ENCODE measurements at places on chromosomes 12 and 14. TPM values are rescaled to one million over a fixed set of nuclear protein-coding genes. Genes with fewer than 3 reads are reported as not detected.

DNA sequence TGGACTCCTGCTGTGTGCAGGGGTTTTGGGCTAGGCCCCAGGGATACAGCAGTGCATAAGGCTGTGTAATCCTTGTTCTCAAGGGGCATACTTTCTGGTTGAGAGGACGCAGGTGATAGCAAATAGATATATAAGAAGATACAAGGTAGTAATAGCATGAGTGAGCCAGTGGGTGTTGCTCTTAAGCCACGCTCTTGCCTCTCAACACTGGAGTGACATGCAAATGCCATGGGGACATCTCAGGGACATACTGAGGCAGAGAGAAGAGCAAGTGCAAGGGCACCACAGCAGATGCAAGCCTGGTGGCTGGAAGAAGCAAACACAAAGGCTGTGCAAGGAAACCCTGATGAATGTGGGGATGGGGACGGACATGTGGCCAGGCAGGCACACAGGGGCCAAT, 223.3 kb downstream of the CHST11 start:
- peaks cover 61% of the 10 kb centered on the region for H3K4me1 ChIP-seq
- peaks cover 14% of the 10 kb centered on the region for H3K36me3 ChIP-seq
- no peaks in the 10 kb centered on the region for H3K27me3 ChIP-seq
- peak overlapping the region; percentile 82 for H3K27ac ChIP-seq

DNA sequence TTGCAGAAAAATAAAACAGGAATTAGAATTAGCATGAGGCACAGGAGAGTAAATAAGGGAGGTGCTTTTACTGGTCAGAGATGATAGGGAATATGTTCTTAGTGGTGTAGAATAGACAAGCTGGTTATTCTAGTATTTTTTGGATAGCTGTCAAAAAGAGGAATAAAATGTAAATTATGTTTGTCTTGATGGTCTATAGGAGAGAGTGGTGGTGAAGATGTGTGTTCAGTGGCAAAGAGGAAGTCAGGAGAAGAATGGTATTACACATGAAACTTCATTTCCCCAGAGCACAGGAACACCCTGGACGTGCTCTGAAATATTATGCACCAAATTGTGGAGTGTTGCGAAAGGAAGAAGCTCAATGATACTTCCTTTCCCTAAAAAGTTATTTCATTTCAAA, 27.8 kb downstream of the MUCL1 start:
- peaks cover 4% of the 10 kb centered on the region for H3K27me3 ChIP-seq
- no peak overlapping the region for H3K27ac ChIP-seq
- no peak for DNase-seq
- H3K4me1 ChIP-seq, result peaks cover 4% of the 10 kb centered on the region
- H3K4me3 ChIP-seq, result no peak overlapping the region
- H3K36me3 ChIP-seq, result no peaks in the 10 kb centered on the region

DNA sequence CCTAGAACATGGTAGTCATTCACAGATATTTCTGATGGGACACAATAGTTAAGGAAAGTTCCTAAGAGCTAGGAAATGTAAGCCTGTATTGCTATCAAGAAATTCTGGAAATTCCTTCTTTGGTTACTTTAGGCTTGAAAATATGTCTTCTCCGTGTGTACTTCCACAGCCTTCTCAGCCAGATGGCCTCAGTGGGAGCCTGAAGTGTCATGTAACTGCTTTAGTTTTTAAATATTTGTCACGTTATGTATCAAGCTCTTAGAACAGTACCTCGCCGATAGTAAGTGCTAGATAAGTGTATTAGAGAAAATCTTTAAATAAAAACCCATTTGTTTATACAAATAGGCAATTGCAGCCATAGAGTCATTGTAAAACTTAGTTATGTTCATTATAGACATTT, 95.6 kb downstream of the DERA start:
- no peaks in the 10 kb centered on the region for H3K4me1 ChIP-seq
- DNase-seq, result no peak
- H3K27ac ChIP-seq, result no peak overlapping the region
- no peak overlapping the region for H3K4me3 ChIP-seq

Gene KIF26A
- total RNA-seq, result 0.34 TPM

GRCh38 chr14:79093531-79093930, 923.4 kb downstream of the NRXN3 start:
- no peaks in the 10 kb centered on the region for H3K27me3 ChIP-seq
- no peak for DNase-seq
- no peak overlapping the region for H3K27ac ChIP-seq
- H3K36me3 ChIP-seq, result no peaks in the 10 kb centered on the region
- no peak overlapping the region for H3K4me3 ChIP-seq
- H3K4me1 ChIP-seq, result no peaks in the 10 kb centered on the region

DNA sequence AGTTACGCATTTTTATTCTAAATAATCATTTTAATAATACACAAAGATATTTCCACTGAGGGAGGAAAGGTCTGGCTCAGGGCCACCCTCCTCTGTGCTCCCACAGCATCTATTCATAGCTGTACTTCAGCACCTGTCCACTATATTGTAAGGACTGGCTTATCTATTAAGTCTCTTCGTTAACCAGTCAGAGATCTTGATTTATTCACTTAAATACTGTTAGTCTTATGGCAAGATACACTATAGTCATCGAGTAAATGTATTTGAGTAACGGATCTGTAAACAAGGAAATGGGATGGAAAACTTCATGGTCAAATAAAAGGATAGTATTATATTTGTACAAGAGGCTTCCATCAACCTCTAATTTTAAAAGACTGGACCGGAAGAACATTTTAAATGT, 54.6 kb downstream of the SPTLC2 start:
- peaks cover 49% of the 10 kb centered on the region for H3K36me3 ChIP-seq
- DNase-seq, result no peak
- no peak overlapping the region for H3K4me3 ChIP-seq

DNA sequence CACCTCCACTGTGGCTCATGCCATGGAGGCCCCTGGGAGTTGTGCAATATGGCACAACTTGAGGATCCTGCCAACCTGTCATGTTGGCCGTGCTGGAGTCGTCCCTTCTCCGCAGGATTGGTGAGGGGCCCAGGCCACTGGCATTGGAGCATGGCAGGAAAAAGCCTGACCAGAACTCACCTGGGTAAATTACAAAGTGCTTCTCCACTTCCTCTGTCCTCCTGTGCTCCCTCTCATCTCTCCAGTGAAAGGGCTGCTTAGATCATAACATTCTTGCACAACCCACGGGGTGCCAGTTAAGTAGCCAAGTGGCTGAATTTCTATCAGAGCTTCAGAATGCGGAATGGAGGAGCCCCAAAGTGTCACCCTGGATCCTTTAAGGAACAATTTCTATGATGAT, 381.0 kb downstream of the DPF3 start:
- H3K27me3 ChIP-seq, result peaks cover 39% of the 10 kb centered on the region
- no peak overlapping the region for H3K4me3 ChIP-seq
- peaks cover 23% of the 10 kb centered on the region for H3K4me1 ChIP-seq
- no peak for DNase-seq
- no peak overlapping the region for H3K27ac ChIP-seq
- H3K36me3 ChIP-seq, result no peaks in the 10 kb centered on the region

GRCh38 chr14:85534458-85535293, 4.7 kb downstream of the FLRT2 start:
- no peak overlapping the region for H3K27ac ChIP-seq
- no peak overlapping the region for H3K4me3 ChIP-seq
- no peak for DNase-seq

Gene MYO1H
- total RNA-seq, result not detected

Gene TMEM30B
- total RNA-seq, result 0.46 TPM

Gene FLVCR2
- total RNA-seq, result 3.2 TPM

Gene MUCL1
- not detected for total RNA-seq

GRCh38 chr14:80545935-80546854, 334.9 kb upstream of the DIO2 start:
- no peaks in the 10 kb centered on the region for H3K4me1 ChIP-seq
- no peak for DNase-seq
- H3K36me3 ChIP-seq, result no peaks in the 10 kb centered on the region
- no peaks in the 10 kb centered on the region for H3K27me3 ChIP-seq

DNA sequence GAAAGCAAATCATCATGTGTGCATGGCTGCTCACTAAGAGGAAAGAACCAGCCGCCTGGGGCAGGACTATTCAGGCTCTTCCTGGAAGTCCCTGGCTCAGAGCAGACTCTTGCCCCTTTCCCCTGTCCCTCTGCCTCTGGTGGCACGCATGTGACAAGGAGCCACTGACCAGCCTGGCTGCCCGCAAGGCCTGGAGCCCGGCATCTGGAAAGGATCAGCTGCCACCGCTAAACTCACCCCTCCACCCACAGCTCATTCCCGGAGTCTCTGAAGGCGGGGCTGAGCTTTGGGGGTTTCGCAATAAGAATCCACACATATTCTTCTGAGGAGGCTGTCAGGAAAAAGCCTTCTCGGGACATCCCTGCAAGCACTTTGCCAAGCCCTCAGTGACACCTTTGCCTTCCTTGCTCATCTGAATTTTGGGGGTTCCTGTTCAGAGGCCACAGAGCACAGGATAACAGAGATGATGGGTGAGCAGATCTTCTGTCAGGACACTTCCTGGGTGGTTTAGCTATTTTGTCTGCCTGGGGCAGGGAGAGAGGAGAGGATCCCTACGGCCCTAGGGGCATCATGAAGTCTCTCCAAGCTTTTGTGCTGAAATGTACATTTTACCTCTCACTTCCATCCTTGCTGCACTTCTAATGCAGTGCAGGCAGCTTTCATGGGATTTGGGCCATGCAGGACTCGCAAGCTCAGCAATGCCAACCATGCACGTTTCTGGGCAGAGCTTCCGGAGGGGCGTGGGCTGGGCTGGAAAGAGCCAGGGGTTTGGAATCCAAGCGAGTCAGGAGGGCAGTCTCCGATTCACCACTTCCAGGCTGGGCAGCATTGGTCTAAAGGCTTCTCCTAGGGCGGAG, 124.8 kb upstream of the MAP1LC3B2 start:
- H3K4me1 ChIP-seq, result no peaks in the 10 kb centered on the region
- H3K27me3 ChIP-seq, result peaks cover 3% of the 10 kb centered on the region
- H3K36me3 ChIP-seq, result no peaks in the 10 kb centered on the region
- H3K27ac ChIP-seq, result no peak overlapping the region

GRCh38 chr14:96852823-96853422, 55.7 kb downstream of the VRK1 start:
- H3K36me3 ChIP-seq, result peaks cover 50% of the 10 kb centered on the region
- no peak overlapping the region for H3K4me3 ChIP-seq
- peak overlapping the region; percentile 29 for H3K27ac ChIP-seq
- H3K27me3 ChIP-seq, result no peaks in the 10 kb centered on the region
- no peak for DNase-seq

DNA sequence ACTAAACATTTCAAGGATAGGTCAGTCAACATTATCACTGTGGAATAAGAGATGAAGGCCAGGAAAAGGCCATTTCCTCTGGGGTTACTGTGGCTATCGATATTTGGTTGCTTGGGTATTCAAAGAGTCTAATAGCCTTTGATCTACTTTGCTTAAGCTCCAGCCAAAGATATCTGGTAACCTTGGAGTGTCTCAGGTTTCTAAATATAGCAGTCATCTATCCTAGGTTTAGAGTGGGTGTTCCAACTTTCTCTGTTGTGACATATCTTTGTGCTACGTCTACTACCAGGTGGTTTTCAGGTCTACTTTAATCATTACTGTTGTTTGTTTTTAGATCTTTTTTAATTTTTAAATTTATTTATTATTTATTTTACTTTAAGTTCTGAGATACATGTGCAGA, 42.4 kb downstream of the RDH12 start:
- peaks cover 4% of the 10 kb centered on the region for H3K36me3 ChIP-seq

DNA sequence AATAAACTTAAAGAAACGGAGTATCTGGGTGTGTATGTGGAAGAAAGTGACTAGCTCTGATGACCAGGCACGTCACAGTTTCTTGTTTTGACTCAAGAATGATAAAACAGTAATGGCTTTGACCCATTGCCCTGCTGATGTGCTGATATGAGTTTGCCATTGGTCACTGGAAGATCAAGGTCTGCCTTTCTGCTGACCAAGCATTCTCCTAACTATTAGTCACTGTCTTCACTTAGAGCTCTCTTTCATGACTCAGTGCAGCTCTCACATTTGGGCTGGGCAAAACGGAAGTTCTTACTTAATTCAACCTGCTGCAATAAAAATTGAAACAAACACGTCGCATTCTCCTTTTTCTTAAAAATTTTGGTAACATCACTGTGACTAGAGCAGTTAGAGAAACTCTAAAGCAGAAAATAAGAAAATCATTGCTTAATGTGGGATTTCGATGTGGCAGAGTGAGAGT, 366.7 kb downstream of the BTG1 start:
- no peaks in the 10 kb centered on the region for H3K36me3 ChIP-seq
- DNase-seq, result peak; percentile 17
- peak overlapping the region; percentile 62 for H3K4me3 ChIP-seq
- peaks cover 24% of the 10 kb centered on the region for H3K4me1 ChIP-seq
- H3K27ac ChIP-seq, result peak overlapping the region; percentile 70

DNA sequence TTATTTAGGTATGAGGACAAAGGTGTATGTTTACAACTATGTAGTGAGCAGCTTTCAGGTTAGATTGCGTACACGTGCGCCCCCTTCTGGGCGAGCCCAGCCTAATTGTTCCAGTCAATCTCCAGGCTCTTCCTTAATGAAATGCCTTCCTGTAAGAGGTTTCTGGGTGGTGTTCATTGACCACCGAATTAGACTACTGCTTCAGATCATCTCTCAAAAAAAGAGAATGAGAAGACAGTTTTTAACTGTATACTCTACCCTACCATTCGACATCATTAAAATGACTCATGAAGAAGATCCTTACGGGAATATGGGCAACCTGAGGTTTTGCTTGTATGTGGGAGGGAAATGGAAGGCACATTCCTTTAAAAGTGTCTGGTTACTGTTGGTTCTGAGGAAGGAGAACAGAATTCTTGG, 2.1 kb downstream of the LUM start:
- H3K27ac ChIP-seq, result no peak overlapping the region
- no peaks in the 10 kb centered on the region for H3K36me3 ChIP-seq
- H3K4me1 ChIP-seq, result no peaks in the 10 kb centered on the region
- H3K4me3 ChIP-seq, result no peak overlapping the region
- peak; percentile 31 for DNase-seq

- no peak overlapping the region for H3K27ac ChIP-seq
- no peaks in the 10 kb centered on the region for H3K36me3 ChIP-seq
- peaks cover 8% of the 10 kb centered on the region for H3K27me3 ChIP-seq
- H3K4me1 ChIP-seq, result no peaks in the 10 kb centered on the region
- no peak for DNase-seq
- H3K4me3 ChIP-seq, result no peak overlapping the region
Observed at GRCh38 chr14:96676166-96676565, 121.0 kb upstream of the VRK1 start.

DNA sequence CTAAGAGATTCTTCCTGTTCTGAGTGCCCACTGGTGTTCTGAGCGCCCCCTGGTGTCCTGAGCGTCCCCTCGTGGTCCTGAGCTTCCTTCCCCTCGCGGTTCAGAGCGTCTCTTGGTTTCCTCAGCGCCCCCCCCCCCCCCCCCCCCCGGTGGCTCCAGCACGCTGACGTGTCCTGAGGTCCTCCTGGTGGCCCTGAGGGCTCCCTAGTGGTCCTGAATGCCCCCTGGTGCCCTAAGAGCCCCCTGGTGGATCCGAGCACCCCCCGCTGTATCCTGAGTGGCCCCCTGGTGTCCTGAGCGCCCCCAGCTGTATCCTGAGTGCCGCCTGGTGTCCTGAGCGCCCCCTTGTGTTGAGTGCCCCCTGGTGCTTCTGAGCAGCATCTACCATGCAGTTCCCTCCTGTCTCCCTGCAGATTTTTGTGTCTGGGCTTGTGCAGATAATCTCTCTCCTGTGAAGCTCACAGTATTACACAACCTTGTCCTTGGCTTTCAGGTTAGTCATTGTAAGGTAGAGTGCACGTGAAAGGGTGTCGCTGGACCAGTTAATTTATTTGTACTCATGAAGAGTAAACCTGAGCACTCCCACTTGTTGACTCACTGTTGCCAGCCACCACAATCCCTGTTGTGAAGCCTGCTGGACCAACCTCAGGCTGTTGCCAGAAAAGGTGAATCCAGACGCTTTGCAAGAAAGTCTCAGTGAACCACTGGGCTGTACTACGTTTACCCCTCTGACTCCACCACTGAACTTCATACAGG, 1168.4 kb downstream of the TMEM121 start:
- peak overlapping the region; percentile 71 for H3K4me3 ChIP-seq
- peaks cover 13% of the 10 kb centered on the region for H3K27me3 ChIP-seq
- no peaks in the 10 kb centered on the region for H3K36me3 ChIP-seq
- H3K4me1 ChIP-seq, result peaks cover 5% of the 10 kb centered on the region
